NCI-H187 treated with DMSO at 0.1 percent for 48 hours (cell line): ENCODE measurements at places on chromosomes 7 and 10.

DNA sequence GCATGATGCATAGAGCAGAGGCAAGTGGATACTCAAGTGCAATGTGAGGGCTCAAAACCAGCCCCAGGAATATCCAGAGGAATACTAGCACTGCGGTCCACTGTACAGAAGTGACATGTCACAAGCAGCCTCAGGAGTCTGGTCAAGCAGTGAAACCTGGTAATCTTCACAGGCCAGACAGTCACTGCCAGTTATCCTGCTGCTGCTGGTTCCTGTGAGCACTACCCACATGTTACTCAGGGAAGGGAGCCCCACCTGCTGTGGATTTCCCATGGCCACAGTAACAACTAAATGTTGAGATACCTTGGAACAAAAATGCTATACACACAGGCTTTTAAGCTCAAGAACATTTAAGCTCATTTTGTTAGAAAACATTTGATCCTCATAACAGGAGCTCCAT is 103.0 kb downstream of the RNF133 start:
- DNase-seq: no peak

- no peak for DNase-seq
These were observed 674 bp upstream of the OSBPL3 start for GRCh38 chr7:24980534-24981170.

- no peak for DNase-seq
These were observed 155.8 kb upstream of the CHST15 start for GRCh38 chr10:124249196-124249595.

DNA sequence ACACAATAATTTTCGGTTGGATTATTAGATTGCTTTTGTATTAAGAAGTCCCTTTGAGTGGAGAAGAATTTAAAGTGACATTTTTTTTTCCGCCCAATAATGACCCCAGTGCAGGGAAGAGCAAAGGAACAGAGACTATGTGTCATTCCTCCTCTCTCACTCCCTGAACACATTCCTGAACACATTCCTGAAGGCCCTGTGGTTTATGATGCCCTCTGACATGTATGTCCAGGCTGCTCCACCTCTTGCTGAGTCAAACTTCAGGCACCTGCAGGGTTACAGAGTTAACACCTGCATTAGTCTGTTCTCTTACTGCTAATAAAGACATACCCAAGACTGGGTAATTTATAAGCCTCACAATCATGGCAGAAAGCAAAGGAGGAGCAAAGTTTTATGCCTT is 704.0 kb upstream of the LRRN3 start:
- DNase-seq: no peak

DNA sequence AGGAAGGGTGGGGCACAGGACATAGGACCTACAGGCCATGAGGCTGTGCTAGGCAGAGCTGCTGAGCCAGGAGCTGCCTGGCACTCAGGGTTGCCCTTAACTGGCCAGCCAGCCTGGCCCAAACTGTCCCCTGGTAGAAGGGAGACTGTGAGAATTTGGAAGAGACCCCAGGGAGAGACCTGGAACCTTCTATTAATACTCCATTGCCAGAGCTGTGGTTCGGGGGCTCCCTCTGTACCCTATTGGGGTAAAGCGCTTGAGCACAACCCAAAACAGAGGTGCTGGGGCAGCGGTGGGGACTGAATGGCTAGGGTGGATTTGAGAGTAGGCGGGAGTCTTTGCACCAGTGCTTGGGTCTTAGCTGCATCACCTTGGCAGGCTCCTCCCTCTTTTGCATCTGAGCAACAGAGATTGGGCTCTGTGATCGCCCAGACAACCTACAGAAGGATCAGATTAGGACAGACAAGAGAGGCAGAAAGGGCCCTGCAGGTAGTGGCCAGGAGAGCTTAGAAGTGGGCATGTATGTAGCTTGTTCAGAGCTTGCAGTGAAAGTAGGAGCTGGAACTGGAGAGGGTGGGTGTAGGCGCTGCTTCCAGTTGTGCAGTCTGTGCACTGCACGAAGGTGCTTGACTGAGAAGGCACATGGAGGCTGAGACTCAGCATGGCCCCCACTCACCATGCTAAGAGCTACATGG is 53.3 kb downstream of the ADCYAP1R1 start:
- DNase-seq: no peak

DNA sequence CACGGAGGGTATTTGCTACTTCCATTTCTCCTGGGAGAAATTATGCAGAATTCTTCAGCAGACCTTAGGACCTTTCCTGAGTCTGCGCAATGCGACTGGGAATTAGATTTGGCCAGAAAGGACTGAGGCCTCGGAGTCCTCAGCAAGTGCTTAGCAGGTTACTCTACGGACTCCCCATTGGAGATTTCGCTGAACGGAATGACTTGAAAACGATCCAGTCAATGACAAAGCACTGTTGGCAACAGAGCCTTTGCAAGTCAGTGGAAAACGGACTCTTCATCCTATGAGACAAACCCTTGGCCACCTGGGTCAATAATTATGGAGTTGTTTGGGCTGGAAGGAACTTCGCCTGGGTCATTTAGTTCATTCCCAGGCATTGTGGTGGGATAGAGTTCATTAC is 107.4 kb downstream of the FAM204A start:
- DNase-seq: no peak

DNA sequence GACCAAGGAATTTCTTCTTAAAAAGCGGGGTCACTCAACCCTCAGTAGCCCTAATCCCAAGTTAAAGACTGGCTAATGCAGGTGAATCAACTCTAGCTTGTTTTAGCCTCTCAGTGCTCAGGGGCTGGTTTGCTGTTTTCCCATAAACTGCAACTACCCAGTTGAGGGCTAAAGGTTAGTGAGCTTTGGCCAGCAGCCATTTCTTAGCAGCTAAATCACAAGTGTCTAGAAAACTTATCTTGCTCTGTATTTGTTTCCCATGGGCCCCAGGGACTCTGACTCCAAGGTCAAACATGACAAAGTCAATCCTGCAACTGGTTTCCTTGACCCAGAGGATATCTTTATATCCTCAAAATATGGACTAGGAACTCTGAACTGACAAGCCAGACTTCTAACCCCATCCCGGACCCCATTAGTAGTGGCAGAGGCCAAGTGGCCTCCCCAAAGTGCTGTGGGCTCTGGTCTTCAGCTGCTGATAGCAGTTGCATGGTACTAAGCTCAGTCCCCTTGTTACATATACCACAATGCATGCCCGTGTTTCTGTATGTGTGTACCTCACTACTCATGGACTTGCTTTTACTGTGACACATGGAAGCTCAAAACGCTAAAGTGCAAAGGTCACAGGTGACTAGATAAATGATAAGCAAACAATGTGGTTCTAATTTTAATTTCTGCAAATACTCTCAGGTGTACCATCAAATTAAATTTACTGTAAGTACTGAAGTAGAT is 793.0 kb upstream of the IGFBP3 start:
- DNase-seq: no peak

DNA sequence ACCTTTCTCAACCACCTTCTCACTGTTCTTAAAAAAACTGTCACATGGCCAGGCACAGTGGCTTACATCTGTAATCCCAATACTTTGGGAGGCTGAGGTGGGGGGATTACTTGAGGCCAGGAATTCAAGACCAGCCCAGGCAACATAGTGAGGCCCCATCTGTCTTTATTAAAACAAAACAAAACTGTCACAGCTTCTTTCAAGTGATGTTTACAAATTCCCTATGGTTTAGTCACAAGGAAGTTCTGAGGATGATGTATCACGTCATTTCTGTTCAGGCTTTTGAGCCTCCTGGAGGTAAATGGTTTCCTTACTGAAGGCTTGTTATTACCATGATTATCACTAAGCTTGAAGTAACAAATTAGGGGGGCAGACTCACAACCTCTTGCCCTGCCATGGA is 186.2 kb downstream of the CFTR start:
- no peak for DNase-seq

GRCh38 chr10:5971315-5971832 is 6.0 kb downstream of the IL15RA start:
- no peak for DNase-seq

- no peak for DNase-seq
These were observed 5.1 kb upstream of the ADAM8 start for GRCh38 chr10:133281628-133282372.
